Cardiac ventricle fibroblast (primary cell): ENCODE measurements at places on chromosomes 7 and 10. TPM values are rescaled to one million over a fixed set of nuclear protein-coding genes. Genes with fewer than 3 reads are reported as not detected.

Gene PIK3AP1
- total RNA-seq = not detected in 2 replicates

Gene TBX20
- total RNA-seq = 53.6 and 54.1 TPM in 2 replicates

Gene SLC26A5
- total RNA-seq = not detected in 2 replicates

Gene EBLN1
- not detected in 2 replicates for total RNA-seq

Gene GPR158
- total RNA-seq = 0.15 and 1.1 TPM in 2 replicates

Gene FFAR4
- total RNA-seq = not detected in 2 replicates

Gene SYT15B
- 0.12 TPM in 1 of 2 replicates, not detected in the other for total RNA-seq

Gene CYP2C8
- not detected in 2 replicates for total RNA-seq

Gene ZC3HAV1L
- total RNA-seq = 38.6 and 51.8 TPM in 2 replicates

Gene HOXA11
- not detected in 2 replicates for total RNA-seq
